Stimulated activated CD8-positive, alpha-beta memory T cell treated with anti-CD3 and anti-CD28 coated beads, Interleukin-15, amount 100 ng/mL, for 4 hours (primary cell): ENCODE measurements at places on chromosomes 5 and 9.

DNA sequence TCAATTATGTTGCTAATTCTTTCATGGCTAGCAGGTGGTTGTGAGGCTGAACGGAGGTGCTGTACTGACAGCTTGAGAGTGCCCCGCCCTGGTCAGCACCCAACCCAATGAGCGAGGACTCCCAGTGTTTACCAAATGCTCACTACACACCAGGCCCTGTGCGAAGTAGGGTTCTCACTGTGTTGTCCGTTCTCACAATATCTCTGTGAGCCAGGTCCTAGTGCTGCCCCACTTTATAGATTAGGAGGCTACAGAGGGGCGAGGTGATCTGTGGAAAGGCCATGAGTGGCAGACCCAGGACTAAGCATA, 28.2 kb downstream of the COL15A1 start:
- DNase-seq = no peak

- DNase-seq = no peak
Observed at GRCh38 chr9:2723376-2724065, 6.2 kb downstream of the KCNV2 start.

GRCh38 chr9:129551393-129551973, 69.4 kb downstream of the C9orf50 start:
- DNase-seq = no peak

GRCh38 chr9:135563039-135563476, 1.5 kb downstream of the PAEP start:
- no peak for DNase-seq

DNA sequence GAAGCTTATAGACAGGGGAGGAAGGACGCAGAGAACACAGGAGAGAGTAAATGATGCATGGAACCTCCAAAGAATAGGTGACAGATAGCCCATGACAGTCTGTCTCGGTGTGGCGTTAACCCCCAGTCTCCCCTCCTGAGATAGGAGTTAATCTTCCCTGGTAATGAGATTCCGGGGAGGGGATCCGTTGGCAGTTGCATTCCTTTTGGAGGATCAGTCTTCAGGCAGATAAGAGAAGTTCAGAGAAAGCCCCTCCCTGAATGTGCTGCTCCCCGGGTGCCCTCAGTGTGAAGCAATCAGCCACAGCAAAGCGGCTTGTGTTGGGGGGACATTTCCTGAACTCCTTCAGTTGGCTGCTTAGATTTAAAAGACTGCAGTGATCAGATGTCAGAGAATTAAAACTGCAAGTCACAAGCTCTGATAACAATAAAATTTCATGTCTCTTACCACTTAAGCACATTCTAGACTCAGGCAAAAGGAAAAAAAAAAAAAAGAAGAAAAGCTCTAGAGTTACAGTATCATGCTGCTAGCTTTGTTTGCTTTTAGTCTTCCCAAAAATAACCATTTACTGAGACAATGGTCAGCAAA, 121.1 kb downstream of the EGFLAM start:
- no peak for DNase-seq

GRCh38 chr5:29247346-29248028, 1946.0 kb upstream of the CDH6 start:
- DNase-seq = no peak

GRCh38 chr5:98698359-98698758, 75.1 kb upstream of the RGMB start:
- no peak for DNase-seq

DNA sequence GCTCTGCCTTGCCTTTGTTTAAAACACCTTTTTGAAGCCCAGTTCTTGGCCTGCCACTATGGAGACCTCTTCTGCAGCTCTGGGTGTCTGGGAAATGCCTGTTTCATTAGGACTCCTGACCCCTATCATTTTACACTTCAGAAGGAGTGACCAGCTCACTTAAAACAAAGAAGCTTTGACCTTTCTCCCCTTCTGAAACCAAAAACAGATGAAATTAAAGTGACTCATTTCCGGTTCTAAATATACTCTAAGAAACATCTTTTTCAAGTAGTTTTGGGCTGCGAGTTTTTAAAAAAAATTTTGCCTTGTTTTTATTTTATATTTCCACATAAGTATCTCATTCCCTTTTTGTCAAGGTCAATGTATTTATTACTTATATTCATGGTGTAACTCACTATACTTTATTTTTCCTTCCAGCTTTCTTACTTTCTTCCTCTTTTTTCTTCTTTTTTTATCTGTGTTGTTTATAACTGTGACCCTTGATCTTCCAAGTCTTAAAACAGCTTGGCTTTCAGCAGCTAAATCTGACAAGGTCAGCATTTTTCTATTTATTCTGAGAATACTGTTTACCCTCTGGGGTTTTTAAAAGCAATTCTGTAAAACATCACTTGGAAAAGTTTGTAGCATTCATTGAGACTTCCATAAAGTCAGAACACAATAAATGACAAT, 672.9 kb downstream of the NR2F1-AS1 start:
- DNase-seq = no peak

DNA sequence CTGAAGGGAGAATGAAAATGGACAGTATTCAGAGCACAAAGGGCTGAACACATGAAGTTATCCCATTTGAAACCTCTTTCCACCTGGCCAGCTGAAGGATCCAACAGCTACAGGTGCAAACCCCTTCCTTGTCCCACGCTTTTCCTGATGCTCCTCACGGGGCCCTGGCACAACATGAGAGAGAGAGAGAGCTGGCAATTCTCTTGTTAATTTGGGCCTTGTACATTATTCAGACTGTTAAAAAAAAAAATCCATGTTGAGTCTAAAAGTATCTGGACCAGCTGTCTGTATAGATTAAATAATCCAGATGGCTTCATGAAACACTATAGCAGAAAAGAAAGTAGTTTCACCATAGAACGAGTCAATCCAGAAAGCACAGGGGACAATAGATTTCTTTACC, 74.1 kb downstream of the HMHB1 start:
- DNase-seq = no peak

DNA sequence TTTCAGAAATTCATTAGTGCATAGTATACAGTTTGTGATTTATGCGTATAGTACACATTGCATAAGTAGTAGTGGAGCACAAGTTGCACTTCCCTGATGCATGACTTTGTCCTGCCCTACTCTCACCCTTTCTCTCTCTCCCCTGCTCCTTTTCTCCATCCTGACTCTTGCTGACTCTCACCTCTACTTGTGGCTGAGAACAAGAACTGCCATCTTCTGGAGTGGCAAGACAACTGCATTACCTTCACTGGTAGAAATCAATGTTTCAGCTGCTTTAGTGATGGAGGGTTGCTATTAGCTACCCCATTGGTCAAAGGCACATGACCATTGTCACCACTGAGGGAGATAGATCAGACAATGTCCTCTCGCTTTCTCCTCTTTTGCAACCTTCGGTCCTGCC, 26.9 kb downstream of the SPEF2 start:
- no peak for DNase-seq

DNA sequence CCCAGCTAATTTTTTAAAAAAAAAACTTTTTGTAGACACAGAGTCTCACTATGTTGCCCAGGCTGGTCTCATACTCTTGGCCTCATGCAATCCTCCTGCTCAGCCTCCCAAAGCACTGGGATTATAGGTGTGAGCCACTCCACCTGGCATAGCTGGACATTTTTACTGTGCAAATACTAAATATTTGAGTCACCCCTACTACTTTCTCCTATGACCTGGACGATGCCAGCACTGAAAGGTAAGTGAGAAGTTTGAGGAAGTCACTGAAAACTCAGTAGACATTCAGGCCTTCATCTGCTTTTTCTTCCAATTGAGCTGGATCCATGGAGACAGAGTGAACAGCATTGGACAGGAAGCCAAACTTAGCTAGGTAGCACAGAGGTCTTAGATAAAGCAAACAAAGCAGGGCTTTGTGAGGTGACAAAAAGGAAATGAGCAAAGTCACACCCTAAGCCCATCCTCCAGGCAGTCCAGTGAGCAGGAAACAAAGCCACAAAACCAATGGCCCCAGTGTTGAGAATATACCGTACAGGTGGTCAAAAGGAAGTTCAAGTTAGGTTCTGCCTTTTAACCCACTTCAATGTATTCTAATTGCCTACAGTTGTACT, 192.6 kb upstream of the RASA1 start:
- DNase-seq = no peak

- DNase-seq = no peak
Observed at GRCh38 chr5:110718311-110718710, 8.2 kb downstream of the TMEM232 start.

DNA sequence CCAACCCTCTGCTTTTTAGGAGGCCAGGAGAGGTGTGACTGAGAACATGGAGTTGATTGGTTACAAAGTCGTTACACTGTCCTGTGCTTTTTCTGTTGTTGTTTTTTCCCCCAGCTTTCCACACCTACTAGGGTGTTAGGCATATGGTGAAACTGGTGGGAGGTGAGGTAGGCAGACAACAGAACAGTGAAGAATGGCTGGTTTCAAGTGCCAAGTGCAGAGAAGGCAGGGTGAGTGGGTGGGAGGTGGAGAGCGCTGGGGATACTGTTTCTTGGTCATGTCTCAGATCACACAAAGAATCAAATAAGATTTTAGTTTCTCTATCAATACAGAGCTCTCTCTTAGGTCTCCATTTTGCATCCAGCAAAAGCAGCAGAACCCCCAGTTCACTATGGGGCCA, 2.2 kb upstream of the SPTAN1 start:
- DNase-seq = no peak

DNA sequence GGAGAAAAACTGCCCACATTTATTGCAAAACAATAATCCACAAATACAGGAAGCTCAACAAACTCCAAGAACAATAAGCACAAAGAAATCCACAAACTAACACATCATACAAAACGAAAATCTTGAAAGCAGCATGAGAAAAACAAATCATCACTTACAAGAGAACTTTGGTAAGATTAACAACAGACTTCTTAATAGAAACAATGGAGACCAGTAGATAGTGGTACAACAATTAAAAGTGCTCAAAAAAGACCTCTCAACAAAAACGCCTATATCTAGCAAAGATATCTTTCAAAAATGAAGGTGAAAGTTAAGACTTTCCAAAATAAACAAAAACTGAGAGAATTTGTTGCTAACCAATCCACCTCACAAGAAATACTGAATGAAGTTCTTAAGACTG, 38.4 kb downstream of the CDKL3 start:
- DNase-seq = no peak

- DNase-seq = no peak
Observed at GRCh38 chr9:15307523-15307841, 466 bp upstream of the TTC39B start.

DNA sequence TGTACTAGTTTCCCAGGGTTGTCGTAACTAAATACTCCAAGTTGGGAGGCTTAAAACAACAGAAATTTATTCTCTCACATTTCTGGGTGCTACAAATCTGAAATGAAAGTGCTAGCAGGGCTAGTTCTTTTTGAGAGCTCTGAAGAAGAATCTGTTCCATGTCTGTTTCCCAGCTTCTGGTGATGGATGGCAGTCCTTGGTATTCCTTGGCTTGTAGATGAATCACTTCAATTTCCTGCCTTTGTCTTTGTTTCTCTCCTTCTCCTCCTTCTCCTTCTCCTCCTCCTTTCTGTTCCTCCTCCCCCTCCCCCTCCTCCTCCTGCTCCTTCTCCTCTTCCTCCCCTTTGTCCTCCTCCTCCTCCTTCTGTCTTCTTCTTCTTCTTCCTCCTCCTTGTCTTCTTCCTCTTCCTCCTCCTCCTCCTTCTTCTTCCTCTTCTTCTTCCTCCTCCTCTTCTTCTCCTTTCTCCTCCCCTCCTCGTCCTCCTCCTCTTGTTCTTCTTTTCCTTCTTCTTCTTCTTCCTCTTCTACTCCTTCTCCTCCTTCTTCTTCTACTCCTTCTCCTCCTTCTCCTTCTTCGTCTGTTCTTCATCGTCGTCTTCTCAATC, 104.7 kb upstream of the ANKRD55 start:
- no peak for DNase-seq

- no peak for DNase-seq
Observed at GRCh38 chr5:53170746-53171349, 61.3 kb upstream of the MOCS2 start.

GRCh38 chr9:109972026-109972882, 192.3 kb downstream of the PALM2AKAP2 start:
- DNase-seq = no peak

- DNase-seq = no peak
Observed at GRCh38 chr5:50730336-50730735, 63.9 kb downstream of the PARP8 start.

GRCh38 chr5:84213212-84213611, 171.5 kb downstream of the EDIL3 start:
- no peak for DNase-seq

DNA sequence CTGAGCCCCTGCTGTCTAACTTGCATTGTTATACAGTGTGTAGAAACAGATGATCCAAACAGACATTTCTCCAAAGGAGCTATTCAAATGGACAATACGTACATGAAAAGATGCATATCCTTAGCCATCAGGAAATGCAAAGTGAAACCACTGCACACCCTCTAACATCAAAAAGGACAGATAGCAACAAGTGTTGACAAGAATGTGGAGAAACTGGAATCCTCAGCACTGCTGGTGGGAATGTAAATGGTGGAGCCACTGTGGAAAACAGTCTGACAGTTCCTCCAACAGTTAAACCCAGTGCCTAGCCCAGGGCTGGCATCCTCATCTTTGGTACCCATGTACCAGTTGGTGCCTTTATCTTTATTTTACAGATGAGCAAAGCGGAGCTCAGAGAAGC, 8.5 kb downstream of the ORM2 start:
- DNase-seq = no peak

GRCh38 chr9:224582-225520, 10.2 kb downstream of the DOCK8 start:
- no peak for DNase-seq

- DNase-seq = no peak
Observed at GRCh38 chr9:120536949-120537640, 42.9 kb downstream of the CDK5RAP2 start.

DNA sequence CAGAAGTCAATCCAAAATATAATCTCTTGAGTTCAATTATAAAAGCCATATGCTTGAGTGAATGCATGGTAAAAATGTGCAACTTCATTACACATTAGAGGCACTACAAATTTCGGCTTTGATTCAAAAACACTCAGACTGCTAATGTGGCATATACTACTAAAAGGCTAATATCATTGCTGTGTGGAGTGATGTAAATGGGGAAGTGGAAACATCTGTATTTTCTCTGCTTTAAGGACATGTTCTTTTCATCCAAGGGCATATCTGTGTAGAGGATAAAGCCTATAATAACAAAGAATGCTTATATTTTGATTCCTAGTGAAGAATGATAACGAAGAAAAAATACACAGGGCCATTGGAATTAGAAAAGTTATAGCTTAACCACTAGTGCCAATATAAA, 643.9 kb upstream of the ZNF608 start:
- no peak for DNase-seq

GRCh38 chr9:130359819-130360218, 84.9 kb upstream of the ASS1 start:
- no peak for DNase-seq

- DNase-seq = no peak
Observed at GRCh38 chr5:171762903-171763302, 22.7 kb upstream of the SMIM23 start.
